GM20000 (cell line): ENCODE measurements at places on chromosomes 16 and 17.

DNA sequence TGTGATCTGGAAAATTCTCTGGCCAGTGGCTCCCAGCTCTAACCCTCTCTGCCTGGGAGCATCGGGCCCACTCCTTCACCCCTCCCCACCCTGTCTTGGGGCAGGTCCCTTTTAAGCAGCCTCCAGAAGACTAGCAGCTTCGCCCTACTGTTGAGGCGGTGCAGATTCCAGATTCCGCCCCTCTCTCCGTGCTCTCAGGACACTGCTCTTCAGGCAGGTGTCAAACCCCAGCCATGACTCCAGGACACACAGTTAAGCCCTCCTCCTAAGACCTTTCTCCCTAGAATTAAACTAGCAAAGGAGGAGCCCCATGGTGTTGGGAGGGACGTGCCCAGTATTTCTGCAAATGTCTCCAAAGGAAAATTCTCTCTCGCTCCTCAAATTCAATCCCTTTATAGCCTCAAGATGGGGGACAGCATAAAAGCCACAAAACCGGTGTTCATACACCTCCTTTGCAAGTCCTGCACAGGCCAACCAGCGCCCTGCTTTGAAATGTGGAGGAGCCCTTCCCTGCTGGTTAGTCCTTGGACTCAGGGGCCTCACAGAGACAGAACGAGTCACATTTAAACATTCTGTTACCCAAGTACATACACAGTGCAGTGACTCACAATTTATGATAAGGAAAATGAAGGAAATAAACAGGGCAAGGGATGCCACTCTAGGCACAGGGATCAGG, 7.2 kb downstream of the LPO start:
- no peak for DNase-seq

GRCh38 chr17:21397341-21398190, 21.4 kb downstream of the KCNJ12 start:
- DNase-seq, result no peak

- no peak for DNase-seq
These were observed 40.6 kb upstream of the XYLT1 start for GRCh38 chr16:17511340-17511739.

DNA sequence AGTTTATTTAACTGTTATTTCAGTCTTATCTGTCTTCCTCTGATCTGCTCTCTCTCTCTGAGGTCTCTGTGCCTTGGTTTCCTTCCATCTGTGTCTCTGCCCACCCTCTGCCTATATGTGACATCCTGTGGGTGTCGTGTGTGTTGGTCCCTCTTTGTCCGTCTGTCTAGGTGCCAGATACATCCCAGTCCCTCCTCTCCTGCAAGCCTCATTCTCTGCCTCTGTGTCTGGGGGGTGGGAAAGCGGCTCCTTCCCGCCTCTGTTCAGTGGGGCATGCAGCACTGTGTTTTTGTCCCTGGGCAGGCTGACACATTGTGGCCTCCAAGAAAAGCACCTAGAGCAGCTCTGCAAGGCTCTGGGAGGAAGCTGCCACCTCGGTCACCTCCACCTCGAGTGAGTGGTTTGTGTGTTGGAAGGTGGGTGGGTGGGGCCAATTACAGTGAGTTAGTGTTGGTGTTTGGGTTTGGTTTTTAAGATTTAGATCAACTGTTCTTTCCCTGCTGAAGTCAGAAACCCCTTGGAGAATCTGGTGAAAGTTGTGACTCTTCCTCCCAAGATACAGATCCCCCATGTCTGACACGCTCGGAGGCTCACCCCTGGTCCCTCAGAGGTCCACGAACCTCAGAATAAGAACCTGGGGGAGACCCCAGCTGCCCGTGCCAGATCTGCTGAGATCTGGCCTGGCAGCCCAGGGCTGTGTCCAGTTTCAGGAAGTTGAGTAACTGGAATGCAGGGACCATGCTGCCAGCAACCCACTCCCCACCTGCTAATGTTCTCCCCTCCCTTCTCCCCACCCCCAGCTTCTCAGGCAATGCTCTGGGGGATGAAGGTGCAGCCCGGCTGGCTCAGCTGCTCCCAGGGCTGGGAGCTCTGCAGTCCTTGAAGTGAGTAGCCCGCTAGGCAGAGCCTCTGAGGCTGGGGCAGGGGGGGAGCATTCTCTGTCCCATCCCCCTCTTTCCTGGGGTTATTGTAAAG, 50.9 kb upstream of the CPNE2 start:
- peak; percentile 48 for DNase-seq

DNA sequence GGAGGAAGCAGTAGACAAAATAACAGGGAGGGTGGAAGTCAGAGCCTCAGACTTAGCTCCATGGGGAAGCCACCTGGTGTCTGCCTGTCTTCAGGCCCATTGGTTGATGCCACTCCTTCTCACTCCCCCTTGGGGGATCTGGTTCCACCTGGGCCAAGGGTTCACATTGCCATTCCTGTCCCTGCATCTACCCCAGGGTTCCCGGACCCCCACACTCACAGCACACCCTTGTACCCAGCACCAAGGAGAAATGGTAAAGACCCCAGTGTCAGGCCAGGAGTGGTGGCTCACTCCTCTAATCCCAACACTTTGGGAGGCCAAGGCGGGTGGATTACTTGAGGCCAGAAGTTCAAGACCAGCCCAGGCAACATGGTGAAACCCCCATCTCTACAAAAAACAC, 1.0 kb upstream of the CA7 start:
- no peak for DNase-seq

GRCh38 chr16:1863681-1864460, 8.1 kb downstream of the MEIOB start:
- DNase-seq, result peak; percentile 27

DNA sequence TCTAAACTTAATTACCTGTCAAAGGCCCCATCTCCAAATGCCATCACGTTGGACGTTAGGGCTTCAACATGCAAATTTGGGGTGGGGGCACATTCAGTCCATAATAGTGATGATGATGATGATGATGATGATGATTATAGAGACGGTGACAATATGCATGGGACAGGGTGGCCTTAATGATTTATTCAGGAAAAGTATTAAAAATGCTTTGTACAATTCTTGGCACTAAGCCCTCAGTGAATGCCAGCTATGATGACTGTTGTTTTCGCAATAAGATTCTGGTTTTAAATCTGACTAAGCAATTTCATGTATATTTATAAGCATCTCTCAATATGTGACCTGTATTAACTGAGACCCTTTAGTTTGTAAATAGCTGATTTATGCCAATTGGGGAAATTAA, 106.3 kb downstream of the C16orf95 start:
- no peak for DNase-seq

GRCh38 chr17:41549596-41550039, 21.5 kb upstream of the KRT19 start:
- DNase-seq, result no peak

GRCh38 chr16:55393991-55394390, 70.0 kb downstream of the IRX6 start:
- no peak for DNase-seq

GRCh38 chr16:59566446-59566845, 832.3 kb upstream of the GOT2 start:
- DNase-seq, result no peak
